Cortex of kidney (tissue), 1 donor: ENCODE measurements at places on chromosomes 3 and 15.

GRCh38 chr3:44208086-44208485 lies 33.6 kb upstream of the TOPAZ1 start:
- no peak for DNase-seq

DNA sequence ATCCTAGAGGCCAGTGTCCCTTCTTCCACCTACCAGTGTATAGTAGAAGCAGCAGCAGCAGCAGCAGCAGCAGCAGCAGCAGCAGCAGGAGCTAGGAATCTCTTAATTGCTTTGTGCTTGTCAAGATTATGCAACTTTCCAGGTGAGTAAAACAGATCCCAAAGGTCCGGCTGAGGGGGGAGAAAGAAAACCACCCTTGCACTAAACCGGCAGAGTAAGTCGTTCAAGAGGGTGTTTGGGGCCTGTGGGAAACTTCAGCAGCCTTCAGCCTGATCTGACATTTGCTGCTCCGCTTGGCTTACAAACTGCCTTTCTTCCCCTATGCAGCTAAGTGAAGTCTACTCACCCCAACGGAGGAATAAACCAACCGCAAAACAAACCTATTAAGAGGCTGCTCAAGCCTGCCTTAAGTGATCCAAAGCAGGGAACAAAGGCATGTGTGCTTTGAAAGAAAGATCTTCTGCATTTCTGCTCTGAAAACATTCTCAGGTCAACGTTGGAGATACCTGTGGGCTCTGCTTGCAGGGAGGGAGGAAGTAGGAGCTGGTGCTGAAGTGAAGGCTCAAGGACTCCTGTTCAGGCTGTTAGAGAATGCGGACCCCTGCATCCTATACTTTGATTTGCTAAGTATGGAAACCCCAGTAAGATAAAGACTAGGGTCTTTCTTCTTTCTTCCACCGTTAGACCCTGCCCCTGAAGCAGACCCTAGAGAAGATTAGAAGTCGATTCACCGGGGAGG lies 35.7 kb upstream of the DLG1 start:
- DNase-seq, result no peak

- no peak for DNase-seq
Measured at GRCh38 chr15:66138096-66138783, 115.3 kb downstream of the MEGF11 start.

DNA sequence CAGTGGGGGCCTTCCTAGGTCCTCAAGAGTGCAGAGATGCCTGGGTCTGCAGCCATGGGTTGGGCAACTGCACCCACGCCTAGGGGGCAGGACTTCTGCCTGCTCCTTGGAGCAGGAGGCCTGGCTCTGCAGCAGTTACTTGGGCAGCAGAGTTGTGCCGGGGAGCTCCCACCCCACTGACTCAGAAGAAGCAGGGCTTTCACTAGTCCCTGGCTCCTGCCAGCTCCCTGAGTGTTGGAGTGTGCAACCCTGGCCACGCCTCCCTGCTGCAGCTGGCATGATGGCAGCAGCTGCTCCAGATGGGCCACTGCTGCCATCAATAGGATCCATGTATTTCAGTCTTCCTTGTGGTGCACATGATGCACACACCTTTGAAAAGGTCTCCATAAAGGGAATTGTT lies 40.6 kb upstream of the KCNH8 start:
- no peak for DNase-seq

GRCh38 chr15:36775209-36775608 lies 195.8 kb downstream of the CDIN1 start:
- no peak for DNase-seq
